ENCODE measurements at places on chromosomes 2 and 18.

DNA sequence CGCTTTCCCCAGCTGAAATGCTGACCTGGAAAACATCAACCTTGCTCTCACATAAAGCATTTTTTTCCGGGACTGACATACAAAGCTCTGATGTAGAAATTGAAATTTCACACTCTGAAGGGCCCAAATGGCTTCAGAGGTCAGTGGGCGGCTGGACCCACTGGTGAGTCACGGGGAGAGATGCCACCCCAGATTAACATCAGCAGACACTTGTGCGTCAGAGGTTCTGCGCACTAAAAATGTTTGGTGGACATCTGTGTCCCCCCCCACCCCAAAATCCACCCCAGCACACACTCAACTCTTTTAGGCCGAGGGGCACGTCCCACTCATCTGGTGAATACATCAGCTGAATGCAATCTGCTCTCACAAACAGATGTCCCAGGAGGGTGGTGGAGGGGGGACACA, 208.9 kb downstream of the ASB1 start:
- no peak for DNase-seq

DNA sequence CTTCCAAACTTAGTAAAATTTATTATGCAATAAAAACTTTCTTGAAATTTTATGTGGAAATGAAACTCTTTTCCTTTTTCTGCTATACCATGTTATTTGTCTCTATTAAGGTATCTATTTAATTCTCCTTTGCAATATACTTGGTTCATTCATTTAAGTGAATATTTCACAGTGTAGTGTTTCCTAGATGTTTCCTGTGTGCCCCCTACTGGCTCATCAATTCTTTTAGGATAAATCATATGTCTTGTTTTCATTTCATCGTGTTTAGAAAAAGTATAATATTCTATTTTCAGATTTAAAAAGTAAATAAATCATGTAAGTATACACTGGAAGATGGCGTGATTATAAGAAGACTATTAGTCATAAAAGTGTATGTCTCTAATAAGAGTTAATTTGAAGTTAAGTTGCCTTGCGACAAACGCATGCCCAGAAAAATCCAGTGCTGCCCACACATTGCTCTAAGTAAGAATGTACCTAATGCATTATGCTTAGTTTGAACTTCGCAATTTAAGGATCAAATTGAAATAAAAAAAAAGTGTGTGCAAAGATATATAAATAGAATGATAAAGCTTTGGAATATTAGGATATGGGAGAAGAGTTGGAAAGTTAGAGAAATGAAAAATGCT, 525.4 kb downstream of the KCNJ3 start:
- DNase-seq: no peak

DNA sequence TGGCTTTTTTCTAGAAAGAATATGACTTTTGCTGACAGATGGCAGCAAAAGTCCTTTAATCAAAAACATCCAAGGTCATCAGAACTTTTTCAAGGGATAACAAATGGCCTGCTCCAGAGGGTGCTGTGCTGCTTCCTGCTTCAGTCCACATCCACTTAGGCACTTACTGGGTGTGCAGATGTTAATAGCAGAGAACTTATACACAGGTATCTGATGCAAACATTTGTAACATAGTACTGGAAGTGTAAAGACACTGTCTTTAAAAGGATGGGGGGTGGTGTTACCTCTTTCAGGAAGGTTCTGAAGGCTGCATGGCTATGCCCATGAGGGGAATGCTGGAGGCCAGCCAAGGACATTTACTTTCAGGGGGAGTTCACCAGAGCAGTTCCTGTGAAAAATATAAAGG, 5.5 kb downstream of the HOXD8 start:
- DNase-seq: no peak

- DNase-seq: no peak
These were observed 648.2 kb upstream of the ZEB2 start for GRCh38 chr2:145168091-145168490.

Data from left forelimb (tissue), 1 donor.